SJSA1 (cell line): ENCODE measurements at places on chromosomes 13 and 19.
A peak's percentile ranks its signal among the peaks of the same experiment; 100 is the strongest.

GRCh38 chr13:110626521-110626920 lies 11.2 kb downstream of the NAXD start:
- H3K4me1 ChIP-seq, result no peaks in the 10 kb centered on the region
- H3K36me3 ChIP-seq, result peaks cover 92% of the 10 kb centered on the region
- DNase-seq, result no peak
- no peak overlapping the region for H3K4me3 ChIP-seq

- no peak for DNase-seq
- H3K4me3 ChIP-seq, result no peak overlapping the region
- no peak overlapping the region for H3K27ac ChIP-seq
- no peaks in the 10 kb centered on the region for H3K4me1 ChIP-seq
- H3K27me3 ChIP-seq, result no peaks in the 10 kb centered on the region
- no peaks in the 10 kb centered on the region for H3K36me3 ChIP-seq
Measured at GRCh38 chr13:66888698-66889097, 341.4 kb downstream of the PCDH9 start.

DNA sequence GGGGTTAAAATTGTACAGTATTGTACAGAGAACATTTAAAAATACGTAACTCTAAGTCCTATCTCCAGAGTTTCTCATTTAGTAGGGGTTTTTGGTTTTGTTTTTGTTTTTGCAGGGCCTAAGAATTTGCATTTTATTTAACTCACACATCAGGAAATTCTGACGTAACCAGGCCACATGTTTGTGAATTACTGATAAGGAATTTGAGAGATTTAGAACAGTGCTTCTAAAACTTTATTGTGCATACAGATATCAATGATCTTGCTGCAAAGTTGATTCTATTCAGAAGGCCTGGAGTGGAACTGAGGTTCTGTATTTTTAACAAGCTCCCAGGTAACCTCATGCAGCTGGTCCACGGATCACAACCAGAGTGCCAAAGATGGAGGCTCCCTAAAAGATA lies 49.3 kb downstream of the LIG4 start:
- H3K36me3 ChIP-seq, result no peaks in the 10 kb centered on the region
- H3K4me1 ChIP-seq, result no peaks in the 10 kb centered on the region
- no peak overlapping the region for H3K4me3 ChIP-seq
- peaks cover 56% of the 10 kb centered on the region for H3K27me3 ChIP-seq
- DNase-seq, result peak; percentile 51
- H3K27ac ChIP-seq, result no peak overlapping the region

DNA sequence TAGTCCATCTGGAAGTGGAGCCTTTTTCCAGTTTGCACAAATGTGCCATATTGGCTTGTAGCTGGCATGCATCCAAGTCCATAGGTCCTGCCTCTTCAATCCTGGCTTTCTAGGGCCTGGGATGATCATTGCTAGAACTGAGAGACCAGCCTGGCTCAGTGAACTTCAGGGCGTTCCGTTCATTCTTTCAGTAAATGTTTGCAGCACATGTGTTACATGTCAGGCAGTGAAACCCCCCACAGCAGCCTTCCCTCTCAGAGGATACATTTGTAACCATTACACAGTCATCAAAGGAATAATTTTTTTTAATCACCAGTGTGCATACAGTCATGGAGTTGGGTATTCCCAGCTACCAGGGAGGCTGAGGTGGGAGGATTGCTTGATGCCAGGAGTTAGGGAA lies 9.7 kb downstream of the FUT2 start:
- no peaks in the 10 kb centered on the region for H3K27me3 ChIP-seq
- H3K4me3 ChIP-seq, result no peak overlapping the region
- no peaks in the 10 kb centered on the region for H3K36me3 ChIP-seq
- no peak overlapping the region for H3K27ac ChIP-seq
- no peak for DNase-seq

- H3K4me3 ChIP-seq, result no peak overlapping the region
- H3K36me3 ChIP-seq, result no peaks in the 10 kb centered on the region
- H3K4me1 ChIP-seq, result peaks cover 17% of the 10 kb centered on the region
- no peaks in the 10 kb centered on the region; the same call in 1 of the 2 replicates for H3K27me3 ChIP-seq
Measured at GRCh38 chr19:1511318-1512317, 1.2 kb downstream of the ADAMTSL5 start.

DNA sequence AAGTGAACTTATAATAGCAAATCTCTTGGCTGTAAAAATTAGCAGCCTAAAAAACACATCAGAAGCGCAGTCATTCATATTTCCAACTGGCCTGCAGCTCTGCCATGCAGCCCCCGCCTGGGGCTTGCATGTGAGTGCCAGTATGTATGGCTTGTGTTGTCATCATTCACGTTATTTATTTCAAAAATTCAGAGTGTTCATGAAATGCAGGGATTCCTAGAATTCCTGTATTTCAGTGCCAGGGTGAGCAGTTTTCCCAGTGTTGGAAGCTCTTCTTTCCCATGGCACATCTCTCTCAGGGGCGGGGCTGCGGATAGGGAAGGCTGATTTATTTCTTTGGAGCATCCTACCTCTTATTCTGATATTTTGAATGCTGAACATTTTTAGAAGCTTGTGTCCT lies 234.6 kb downstream of the FGF9 start:
- no peaks in the 10 kb centered on the region for H3K4me1 ChIP-seq
- H3K27ac ChIP-seq, result no peak overlapping the region
- no peaks in the 10 kb centered on the region for H3K36me3 ChIP-seq
- H3K27me3 ChIP-seq, result no peaks in the 10 kb centered on the region
- H3K4me3 ChIP-seq, result no peak overlapping the region

DNA sequence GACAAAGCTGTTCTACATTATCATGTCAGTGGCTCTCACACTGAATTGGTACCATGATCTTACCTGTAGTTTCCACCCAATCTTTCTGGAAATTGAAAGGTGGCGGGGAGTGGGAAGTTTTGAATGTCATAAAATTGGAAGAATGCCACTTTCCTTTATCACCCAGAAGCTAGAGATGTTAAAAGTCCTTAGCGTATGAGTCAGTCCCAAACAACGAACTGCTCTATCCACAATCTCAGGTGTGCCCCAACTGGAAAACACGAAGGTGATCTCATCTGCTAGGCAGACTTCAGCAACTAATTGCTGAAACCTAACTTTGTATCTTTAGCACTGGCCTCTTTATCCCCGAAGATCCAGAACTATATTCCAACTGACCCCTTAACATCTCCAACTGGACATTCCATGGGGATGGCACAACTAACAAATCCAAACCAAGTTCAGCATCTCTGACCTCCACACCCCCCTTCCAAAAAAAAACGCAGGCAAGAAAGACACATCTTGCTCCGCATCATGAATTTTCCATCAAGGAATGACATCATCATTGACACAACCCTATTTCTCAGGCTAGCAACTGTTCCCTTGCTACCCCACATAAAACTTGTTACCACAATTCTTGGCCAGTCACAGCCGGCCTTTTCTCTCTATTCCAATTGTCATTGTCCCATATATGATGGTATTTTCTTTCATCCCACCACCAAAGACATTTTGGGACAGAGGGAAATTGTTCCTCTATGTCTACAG lies 175.4 kb downstream of the KLF12 start:
- no peak overlapping the region for H3K4me3 ChIP-seq
- no peak for DNase-seq
- H3K4me1 ChIP-seq, result no peaks in the 10 kb centered on the region
- no peak overlapping the region for H3K27ac ChIP-seq
- H3K36me3 ChIP-seq, result no peaks in the 10 kb centered on the region
- no peaks in the 10 kb centered on the region for H3K27me3 ChIP-seq

DNA sequence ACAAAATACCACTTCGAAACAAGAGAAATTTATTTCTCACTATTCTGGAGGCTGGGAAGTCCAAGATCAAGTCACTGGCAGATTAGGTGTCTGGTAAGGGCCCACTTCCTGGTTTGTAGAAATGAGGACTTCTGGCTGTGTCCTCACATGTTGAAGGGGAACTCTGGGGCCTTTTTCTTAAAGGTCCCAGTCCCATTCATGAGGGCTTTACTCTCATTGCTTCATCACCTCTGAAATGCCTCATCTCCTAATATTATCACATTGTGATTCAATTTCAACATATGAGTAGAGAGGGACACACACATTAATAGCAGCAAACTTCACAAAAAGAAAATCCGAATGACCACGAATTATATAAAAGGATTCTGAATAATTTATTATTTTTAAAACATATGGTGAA lies 21.6 kb upstream of the SIGLEC14 start:
- H3K4me3 ChIP-seq, result no peak overlapping the region
- H3K4me1 ChIP-seq, result no peaks in the 10 kb centered on the region
- H3K27ac ChIP-seq, result no peak overlapping the region
- no peaks in the 10 kb centered on the region for H3K36me3 ChIP-seq

GRCh38 chr13:77660841-77661250 lies 36.6 kb upstream of the SLAIN1 start:
- no peaks in the 10 kb centered on the region for H3K27me3 ChIP-seq
- no peaks in the 10 kb centered on the region for H3K4me1 ChIP-seq
- H3K4me3 ChIP-seq, result no peak overlapping the region
- DNase-seq, result no peak
- H3K36me3 ChIP-seq, result no peaks in the 10 kb centered on the region

DNA sequence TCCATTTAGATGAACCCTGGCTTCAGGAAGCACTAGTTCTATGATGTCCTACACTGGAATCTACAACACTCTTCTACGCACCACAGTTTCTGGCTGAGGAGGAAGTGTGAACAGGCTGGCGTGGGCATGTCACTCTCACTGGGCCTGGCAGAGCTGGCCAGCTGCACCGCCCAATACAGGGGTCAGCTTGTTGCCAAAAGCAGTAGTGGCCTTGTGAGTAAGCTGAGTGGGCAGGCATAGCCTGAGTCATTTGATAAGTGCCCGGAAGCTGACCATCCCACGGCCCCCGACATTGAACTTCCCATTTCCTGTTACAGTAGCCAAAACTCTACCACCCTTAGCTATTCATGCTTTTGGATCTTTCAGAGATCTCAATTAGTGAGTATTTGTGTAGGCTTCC lies 240.9 kb upstream of the SERP2 start:
- no peak overlapping the region for H3K4me3 ChIP-seq
- no peaks in the 10 kb centered on the region for H3K36me3 ChIP-seq
- no peaks in the 10 kb centered on the region for H3K27me3 ChIP-seq
- peak; percentile 8 for DNase-seq
- H3K4me1 ChIP-seq, result peaks cover 8% of the 10 kb centered on the region

GRCh38 chr13:50511877-50512341 lies 331.6 kb downstream of the DLEU7 start:
- H3K4me3 ChIP-seq, result peak overlapping the region; percentile 21
- H3K27me3 ChIP-seq, result no peaks in the 10 kb centered on the region
- no peaks in the 10 kb centered on the region for H3K36me3 ChIP-seq
- peaks cover 13% of the 10 kb centered on the region for H3K4me1 ChIP-seq
- no peak overlapping the region for H3K27ac ChIP-seq
- DNase-seq, result no peak

DNA sequence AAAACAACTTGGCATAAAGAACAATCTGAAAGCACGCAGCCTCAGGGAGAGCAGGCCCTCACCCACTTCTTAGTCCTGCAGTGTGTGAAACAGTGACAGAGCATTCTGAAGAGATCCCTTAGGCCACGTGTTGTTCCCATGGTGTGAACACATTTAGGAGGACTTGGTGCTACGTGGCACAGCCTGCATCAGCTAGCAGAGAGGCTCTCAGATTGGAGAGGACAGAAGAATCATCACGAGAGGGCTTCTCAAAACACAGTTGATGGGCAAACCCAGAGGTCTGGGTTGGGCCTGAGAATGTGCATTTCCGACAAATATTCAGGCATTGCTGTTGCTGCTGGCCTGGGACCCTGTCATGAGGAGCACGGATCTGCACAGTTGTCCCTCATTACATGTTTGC lies 26.1 kb upstream of the TFDP1 start:
- H3K4me1 ChIP-seq, result peaks cover 17% of the 10 kb centered on the region
- H3K27ac ChIP-seq, result no peak overlapping the region
- H3K27me3 ChIP-seq, result no peaks in the 10 kb centered on the region
- no peak overlapping the region for H3K4me3 ChIP-seq

GRCh38 chr19:15200553-15201364 lies at the start of gene NOTCH3:
TSS of gene NOTCH3 (minus strand) at chr19:15200995. CDS start at chr19:15200905, 90 bp downstream.
- H3K36me3 ChIP-seq, result peaks cover 23% of the 10 kb centered on the region
- peaks cover 21% of the 10 kb centered on the region for H3K4me1 ChIP-seq
- H3K4me3 ChIP-seq, result peak within 1 kb of the TSS; percentile 79
- DNase-seq, result no peak
- H3K27ac ChIP-seq, result peak within 1 kb of the TSS; percentile 21; the same call in 1 of the 2 replicates

DNA sequence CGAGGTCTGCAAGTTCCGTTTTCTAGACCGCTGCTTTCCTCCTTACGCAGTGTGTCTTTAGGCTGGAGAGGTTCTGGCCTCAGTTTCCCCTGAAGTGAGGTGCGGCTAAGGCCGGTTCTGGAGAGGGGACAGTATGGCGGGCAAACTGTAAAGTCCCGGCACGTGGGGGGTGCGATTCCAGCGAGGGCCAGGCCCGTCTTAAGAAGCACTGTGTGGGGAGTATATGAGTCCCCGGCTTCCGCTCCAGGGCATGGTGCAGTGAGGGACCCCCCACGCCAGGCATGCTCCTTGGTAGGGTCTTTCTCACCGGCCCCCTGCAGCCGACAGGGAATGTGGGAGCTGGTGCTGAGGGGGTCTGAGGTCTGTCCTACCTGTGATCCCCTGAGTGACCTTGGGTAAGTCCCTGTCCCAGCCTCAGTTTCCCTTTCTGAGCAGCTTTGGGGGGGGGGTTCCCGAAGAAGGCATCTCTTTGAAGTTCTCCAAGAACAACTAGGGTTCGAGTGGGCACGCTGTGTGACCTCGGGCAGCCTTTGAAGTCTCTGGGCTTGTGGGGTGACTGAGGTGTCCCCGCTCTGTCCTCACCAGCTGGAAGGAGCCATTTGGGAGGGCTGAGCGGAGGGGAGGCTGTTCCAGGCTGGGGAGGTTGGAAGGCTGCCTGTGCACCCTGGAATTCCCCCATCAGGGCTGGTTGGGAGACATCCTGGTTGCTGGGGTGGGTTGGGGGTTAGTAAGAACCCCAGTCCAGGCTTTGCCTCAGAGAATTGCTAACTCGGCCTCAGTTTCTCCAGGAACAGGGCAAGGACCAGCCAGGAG lies 1.5 kb downstream of the NFIC start:
- peaks cover 31% of the 10 kb centered on the region for H3K36me3 ChIP-seq
- no peak overlapping the region; the same call in 1 of the 2 replicates for H3K27ac ChIP-seq
- H3K27me3 ChIP-seq, result no peaks in the 10 kb centered on the region
- DNase-seq, result no peak
- peaks cover 39% of the 10 kb centered on the region for H3K4me1 ChIP-seq
- H3K4me3 ChIP-seq, result peak overlapping the region; percentile 74

DNA sequence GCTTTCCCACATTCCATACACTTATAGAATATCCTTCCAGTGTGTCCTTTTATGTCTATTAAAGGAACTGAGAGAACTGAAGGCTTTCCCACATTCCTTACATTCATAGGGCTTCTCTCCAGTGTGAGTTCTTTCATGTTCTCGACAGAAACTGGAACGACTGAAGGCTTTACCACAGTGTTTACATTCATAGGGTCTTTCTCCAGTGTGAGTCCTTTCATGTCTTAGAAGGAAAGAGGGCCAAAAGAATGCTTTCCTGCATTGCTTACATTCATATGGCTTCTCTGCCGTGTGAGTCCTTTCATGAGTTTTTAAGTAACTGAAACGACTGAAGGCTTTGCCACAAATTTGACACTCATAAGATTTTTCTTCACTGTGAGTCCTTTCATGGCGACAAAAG lies 22.3 kb downstream of the ZNF44 start:
- no peaks in the 10 kb centered on the region for H3K4me1 ChIP-seq
- H3K27ac ChIP-seq, result no peak overlapping the region
- H3K4me3 ChIP-seq, result no peak overlapping the region
- H3K27me3 ChIP-seq, result no peaks in the 10 kb centered on the region
- H3K36me3 ChIP-seq, result peaks cover 51% of the 10 kb centered on the region
